ENCODE measurements at places on chromosomes 5 and 9.

DNA sequence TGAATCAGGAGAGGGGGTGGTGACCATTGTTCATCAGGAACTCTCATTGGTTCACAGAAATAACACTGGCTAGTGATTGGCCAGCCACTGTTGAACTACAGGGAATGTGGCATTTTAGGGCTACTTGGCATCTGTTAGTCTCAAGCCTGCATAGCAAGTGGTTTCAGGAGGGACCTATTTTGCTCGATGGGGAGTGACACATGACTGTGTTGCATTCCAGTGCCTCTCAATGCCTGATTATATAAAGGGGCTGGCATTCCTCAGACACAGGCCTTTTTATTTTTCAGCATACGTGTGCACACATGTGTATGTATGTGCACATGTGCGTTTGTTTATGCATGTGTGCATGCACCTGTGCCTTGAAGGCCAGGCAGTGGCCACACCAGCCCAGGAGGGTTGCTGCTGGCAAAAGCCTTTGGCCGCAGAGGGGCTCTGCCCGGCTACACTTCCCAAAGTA, 23.2 kb downstream of the FGD3 start:
- no peak for DNase-seq

DNA sequence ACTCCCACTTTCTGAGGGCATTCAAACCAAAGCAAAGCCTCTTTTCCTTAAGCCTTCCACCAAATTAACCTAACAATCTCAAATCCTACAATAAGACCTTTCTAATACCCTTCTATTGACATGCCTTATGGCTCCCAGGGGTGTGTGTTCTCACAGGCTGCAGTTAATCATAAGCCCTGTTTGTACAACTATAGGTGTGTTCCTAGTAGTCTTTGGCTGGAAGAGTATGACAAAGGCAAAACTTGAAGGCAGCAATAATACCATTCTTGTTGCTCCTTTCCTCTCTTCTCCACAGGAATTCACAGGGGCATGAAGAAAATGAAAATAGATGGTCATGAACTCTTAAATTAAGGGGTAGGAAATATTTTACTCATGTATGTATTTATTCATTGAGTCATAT, 10.9 kb upstream of the FBXO38 start:
- no peak for DNase-seq

- no peak for DNase-seq
Observed at GRCh38 chr9:136209786-136210185, 4.9 kb upstream of the LHX3 start.

DNA sequence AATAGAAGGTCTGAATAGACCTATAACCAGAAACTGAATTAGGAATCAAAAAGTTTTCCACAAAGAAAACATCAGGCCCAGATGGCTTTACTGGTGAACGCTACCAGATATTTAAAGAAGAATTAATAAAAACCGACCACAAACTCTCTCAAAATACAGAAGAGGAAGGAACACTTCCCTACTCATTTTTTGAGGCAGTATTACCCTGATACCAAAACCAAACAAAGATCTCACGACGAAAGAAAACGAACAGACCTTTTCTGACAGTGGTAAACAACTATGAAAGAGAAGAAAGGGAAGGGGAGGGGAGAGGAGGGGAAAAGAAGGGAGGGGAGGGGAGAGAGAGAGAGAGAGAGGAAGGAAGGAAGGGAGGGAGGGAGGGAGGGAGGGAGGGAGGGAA, 13.5 kb downstream of the B4GALT1 start:
- peak; percentile 50 for DNase-seq

DNA sequence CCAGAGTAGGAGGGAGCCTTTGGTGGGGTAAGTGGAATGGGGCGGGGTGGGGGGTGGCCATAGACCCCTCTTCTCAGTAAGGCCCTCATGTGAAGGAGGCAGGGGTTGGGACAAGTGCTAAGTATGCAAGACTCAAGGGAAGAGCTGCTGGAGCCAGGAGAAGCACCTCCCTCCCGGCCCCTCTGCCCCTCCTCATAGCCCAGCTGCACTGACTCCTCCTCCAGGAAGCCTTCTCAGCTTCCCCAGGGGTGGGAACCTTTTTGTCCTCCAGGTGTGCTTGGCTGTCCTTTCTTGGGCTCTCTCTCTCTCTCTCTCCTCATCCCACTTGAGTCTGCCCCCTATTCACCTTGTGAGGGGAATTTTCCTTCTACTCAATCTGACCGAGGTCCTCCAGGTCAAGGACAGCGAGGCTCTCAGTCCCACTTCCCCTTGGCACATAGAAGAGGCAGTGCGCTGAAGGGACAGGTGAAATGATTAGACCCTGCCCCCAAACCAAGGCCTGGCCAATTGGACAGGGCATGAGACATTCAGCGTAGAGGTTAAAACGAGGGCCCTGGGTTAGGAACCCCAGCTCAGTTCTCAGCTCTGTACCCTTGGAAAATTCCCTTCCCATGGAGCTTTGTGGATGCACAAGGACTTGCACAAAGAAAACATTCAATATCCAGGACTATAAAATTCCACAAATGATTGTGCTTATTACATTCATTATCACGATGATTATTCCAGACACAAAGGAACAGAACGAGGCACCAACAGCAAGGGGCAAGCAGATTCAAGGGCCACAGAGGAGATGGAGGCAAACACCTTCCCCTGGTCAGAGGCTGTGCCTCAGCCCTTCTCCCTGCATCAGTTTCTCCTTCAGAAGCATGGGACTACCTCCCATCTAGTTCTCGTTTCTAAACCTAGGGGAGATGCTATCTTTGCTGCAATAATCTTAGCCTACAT, 45.6 kb upstream of the IL17B start:
- no peak for DNase-seq

DNA sequence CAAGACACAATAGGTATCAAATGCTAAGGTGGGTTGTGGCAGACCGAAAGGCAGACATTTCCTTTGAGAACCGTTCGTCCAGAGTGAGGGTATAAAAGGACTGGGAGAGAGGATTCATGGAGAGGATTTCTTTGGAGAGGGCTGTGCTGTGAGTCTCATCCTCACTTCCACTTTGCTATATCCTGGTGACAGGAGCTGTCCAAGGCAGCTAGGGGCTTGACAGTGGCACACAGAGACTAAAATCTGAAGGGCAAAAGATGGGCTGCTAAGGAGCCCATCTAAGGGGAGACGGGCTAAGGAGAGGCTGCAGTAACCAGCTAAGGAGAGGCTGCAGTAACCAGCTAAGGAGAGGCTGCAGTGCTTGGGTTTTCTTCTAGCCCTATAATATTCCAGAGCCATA, 214.0 kb upstream of the ADRA1B start:
- no peak for DNase-seq

DNA sequence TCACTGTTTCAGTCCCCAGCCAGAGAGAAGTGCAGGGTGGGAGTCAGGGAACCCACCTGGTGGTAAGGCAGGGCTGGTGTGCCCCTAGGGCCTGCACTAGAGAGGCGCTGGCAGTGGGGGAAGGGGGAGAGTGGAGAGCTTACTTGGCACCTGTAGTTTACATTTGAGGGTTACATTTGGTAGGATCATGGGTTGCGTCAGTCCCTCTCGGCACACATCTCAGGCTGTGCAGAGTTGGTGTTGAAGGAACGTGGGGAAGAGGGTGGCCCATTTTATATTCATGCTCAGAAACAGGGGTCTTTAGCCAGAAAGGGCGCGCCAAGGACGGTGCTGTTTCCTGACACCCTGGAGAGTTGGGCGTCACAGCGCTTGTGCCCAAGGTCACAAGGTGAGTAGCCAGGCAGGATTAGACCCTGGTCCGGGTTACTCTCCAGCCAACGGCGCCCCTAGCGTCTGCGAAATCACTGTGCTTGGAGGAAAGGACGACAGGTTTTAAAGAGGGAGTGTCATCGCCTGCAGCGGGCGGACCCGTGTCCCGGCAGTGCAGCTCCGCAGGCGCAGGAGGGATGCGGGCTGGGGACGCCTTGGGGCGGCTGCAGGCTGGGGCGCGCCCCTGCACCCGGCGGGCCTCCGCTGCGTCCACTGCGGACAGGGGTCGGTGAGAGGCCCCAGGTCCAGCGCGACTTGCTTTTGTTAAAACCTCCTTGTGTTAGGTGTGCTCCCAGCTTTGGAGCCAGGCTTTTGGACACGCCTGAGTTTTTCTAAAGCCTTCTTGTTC, 272.6 kb downstream of the FANCC start:
- no peak for DNase-seq

GRCh38 chr9:68844631-68845612, 139.9 kb downstream of the PIP5K1B start:
- peak; percentile 34 for DNase-seq

DNA sequence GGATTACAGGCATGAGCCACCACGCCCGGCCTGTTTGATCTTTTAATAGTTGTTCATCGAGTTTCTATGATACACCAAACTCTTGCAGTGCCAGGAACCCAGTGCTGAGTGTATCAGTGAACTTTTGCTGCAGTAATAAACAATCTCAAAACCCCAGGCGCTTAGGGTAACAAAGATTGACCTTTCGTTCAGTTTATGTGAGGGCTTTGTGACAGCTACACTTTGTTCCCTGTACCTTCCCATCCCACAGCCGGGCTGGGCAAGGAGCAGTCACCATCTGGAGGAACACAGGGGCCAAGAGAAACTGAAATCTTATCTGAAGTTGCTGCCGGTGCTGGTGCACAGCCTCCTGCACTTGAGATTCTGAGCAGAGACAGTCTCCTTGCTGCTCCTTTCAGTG, 17.2 kb upstream of the WNK2 start:
- DNase-seq = no peak

DNA sequence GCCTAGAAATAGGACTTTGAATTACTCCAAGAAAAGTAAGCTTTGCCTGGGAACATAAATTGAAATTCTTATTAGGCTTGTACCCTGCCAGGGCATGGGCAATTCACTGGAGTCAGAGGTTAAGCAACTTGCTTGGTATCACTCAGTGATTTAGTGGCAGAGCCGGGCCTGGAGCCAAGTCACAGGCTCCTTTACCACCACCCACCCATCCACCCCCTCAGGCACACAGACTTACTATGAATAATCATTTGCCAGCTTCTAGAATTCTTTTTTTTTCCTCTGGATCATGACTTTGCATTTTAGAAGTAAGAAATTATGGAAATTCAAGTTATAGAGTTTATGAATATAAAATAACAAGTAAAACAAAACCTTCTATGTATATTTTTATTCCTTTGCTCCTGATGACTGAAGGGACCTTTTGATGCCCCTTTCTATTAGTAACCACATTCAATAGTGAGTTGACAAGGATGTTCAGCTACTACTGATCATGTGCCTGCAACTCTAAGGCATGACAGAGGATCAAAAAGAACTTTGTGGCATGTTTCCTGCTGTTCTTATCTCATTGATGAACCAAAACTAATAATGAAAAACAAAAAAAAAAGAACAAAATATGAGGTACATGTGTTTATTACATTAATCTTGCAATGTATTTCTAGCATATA, 614.7 kb downstream of the TLR4 start:
- no peak for DNase-seq

GRCh38 chr9:90858457-90858901, 56.9 kb downstream of the SYK start:
- DNase-seq = no peak

DNA sequence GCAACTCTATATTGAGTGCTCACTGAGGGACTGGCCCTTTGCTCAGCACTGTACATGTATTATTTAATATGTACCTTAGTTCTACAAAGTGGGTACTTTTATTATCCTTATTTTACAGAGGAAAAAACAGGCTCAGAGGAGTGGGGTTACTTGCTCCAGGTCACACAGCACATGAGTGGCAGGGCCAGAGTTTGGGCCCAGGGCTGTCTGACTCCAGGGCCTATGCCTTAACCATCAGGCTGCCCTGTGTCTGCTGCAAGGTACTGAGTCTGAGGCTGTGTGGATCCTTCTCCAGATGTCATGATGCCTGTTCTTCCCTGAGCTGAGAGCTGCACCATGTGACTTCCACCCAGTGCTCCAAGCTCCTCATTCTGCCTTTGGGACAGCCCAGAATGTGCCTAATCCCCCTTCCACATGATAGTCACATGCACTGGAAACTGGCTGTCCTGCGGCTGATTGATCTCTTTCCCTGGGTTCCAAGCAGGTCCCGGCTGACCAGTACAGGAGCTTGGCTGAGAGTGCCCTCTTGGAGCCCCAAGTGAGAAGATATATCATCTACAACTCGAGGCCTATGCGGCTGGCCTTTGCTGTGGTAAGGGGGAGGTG, 15.4 kb downstream of the TMEM268 start:
- no peak for DNase-seq

- no peak for DNase-seq
Observed at GRCh38 chr5:41648996-41649395, 138.6 kb upstream of the PLCXD3 start.

- no peak for DNase-seq
Observed at GRCh38 chr5:1881098-1881572, 1.6 kb downstream of the IRX4 start.

DNA sequence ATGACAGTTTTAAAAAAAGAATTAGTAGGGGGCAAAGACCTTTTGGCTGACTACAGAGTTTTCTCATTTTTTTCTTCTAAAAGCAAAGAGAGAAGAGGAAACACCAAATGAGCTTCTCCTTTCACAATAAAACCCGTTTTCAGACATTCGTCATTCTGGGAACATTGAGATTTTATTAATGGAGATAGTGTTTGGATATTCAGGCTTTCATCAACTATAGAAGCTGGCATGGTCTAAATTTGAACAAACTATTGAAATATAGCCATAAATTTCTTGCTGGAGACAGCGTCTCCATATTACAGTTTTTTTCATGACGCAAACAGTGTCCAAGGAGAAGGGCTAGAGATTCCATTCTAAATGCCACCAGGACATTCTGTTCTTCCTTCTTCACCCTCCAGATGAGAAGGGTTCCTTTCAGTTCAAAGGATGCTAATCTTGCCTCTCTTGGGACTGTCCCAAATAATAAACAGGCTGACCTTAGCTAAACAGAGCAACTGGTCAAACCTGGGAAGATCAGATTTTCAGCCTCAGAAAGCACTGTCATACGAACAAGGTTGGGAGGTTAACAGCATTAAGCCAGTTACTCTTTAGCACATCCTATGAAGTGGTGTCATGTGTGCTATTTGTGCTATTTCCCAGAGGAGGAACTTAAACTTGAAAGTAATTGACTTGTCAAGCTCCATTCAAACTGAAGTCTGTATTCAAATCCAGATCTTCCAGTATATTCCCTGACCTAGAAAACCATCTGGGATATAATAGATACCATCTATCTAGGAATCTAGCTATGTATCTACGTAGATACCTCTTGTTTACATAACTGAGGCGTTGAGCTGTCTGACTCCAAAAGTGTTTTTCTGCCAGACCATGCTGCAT, 125.6 kb downstream of the LPAR1 start:
- DNase-seq = no peak

- no peak for DNase-seq
Observed at GRCh38 chr5:61744690-61745619, 412.9 kb downstream of the ZSWIM6 start.

- no peak for DNase-seq
Observed at GRCh38 chr9:89903141-89903475, 298.3 kb downstream of the GADD45G start.

Data from KBM-7 (cell line).